ENCODE measurements at places on chromosomes 7 and 10.

- no peak for DNase-seq
Measured at GRCh38 chr7:146393346-146393745, 276.7 kb downstream of the CNTNAP2 start.

- no peak for DNase-seq
Measured at GRCh38 chr7:90933041-90933440, 331.2 kb upstream of the FZD1 start.

DNA sequence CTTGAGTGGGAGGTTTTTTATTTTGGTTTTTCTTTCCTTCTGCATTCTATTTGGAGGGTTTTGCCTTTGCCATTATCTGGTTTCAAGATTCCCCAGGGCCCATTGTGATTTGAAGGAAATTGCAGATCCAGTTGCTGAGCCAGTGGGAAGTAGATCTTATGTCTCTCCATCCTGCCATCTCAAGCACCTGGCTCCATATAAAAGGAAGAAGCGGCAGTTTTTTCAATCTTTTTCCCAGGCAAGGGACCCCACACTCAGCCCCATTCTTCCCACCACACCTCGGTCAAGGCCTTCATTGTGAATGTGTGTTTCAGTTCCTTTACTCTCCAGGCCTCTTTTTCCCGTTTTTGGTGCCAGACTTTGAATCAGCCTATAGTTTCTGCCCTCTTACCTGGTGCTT is 95.8 kb downstream of the MYO3A start:
- no peak for DNase-seq

DNA sequence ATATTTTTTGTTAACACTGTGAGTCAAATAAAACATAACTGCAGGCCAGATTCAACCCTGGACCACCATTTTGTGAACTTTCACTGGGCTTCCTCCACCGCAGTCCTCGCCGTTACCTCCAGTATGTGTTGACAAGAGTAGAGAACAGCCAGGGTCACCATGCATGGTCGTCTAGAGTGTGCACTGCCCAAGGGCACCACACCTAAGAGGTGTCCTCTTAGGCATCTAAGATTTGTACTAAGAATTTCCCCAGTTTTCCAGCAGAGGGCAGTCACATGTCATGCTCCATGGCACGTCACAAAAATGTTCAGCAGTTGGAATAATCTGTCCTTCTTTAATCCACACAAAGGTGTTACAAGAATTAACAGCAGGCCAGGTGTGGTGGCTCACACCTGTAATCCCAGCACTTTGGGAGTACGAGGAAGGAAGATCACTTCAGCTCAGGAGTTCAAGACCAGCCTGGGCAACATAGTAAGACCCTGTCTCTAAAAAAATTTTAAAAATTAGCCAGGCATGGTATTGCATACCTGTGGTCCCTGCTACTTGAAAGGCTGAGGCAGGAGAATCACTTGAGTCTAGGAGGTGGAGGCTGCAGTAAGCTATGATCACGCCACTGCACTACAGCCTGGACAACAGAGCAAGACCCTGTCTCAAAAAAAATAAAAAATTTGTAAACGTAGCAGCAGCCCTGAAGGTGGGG is 71.2 kb upstream of the FOXK1 start:
- peak; percentile 85 for DNase-seq

DNA sequence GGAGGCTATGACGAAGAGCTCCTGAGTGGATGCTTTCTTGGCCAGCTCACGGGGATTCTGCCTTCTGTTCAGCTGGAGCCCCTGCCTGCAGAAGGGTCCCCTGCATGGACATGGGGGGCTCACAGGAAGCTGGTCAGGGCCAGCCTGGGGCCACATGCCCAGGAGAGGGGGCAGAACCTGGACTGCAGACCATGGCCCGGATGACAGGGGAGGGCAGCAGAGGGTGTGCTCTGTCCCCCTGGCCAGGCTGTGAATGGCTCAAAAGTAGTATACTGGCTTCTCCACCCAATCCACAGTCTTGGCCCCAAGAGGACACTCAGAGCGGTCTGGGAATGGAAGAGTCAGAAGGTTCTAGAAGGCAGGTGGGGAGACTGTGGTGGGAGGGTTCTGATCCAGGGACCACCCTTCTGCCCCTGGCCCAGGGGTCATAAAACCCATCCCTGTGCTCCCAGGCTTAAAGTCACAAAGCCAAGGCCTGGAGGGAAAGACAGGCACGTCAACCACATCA is 40.3 kb downstream of the PPIF start:
- DNase-seq: no peak

DNA sequence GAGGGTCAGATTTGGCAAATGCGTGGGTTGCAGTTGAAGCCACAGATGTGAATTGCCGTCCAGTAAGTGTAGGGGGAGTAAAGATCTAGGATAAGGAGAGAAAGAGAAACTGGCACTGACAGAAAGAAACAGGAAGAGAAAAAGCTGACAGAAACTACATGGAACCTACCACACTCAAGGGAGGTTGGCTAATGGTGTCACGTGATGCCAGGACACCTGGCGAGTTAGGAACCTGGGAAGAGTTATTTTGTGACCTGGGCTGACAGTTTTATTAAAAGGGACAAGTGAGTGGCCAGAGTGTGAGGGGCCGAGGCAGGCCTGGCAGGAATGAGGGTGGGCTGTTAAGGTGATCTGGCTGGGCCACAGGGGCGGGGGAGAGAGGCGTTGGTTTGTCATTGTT is 188.7 kb downstream of the ADARB2 start:
- no peak for DNase-seq

- DNase-seq: no peak
Measured at GRCh38 chr10:128854963-128855362, 612.1 kb upstream of the MGMT start.

GRCh38 chr7:15829691-15830090 is 143.2 kb upstream of the MEOX2 start:
- no peak for DNase-seq

GRCh38 chr7:962401-963081 is 8.1 kb upstream of the ADAP1 start:
- DNase-seq: no peak

- DNase-seq: no peak
Measured at GRCh38 chr7:45582136-45582749, 8.1 kb downstream of the ADCY1 start.

GRCh38 chr7:51349820-51350545 is 33.4 kb upstream of the COBL start:
- DNase-seq: peak; percentile 41

DNA sequence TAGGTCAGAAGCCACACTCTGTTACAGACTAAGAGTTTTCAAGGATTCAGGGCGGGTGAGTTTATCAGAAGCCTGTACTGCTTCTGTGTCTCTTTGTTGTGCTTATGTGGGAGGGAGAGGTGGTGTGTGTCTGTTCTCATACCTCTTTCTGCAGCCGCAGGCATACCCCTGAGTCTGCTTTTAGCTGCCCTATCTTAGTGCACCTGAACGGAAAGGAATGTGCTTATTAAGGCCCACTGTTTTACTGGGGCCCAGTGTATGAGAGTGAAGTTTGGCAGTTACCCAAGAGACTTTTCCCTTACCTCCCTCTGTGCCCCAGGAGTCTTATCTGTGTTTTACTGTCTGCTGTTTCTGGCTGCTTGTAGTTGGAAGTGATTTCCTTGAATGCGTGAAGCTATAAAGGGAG is 104.3 kb downstream of the TYW1 start:
- no peak for DNase-seq

- no peak for DNase-seq
Measured at GRCh38 chr7:10268034-10268433, 705.6 kb upstream of the PHF14 start.

DNA sequence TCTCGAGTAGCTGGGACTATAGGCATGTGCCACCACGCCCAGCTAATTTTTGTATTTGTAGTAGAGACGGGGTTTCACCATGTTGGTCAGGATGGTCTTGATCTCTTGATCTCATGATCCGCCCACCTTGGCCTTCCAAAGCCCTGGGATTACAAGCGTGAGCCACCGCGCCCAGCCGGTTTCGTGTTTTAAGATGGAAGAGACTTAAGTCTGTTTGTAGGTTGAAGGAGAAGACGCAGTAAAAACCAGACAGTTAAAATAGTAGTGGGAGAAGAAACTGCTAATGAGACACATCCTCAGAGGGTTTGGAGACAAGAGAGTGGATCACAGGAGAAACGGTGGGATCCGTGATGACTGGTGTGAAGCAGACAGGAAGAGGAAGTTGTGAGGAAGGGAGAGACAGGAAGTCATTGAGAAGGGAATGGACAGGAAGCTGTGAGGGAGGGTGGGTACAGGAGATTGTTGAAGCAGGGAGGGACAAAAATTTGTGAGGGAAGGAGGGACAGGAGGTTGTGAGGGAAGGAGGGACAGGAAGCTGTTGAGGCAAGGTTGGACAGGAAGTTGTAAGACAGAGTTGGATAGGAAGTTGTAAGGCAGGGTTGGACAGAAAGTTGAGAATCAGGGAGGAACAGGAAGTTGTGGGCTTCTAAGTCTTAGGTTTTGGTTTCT is 115.5 kb downstream of the WDFY4 start:
- DNase-seq: no peak

DNA sequence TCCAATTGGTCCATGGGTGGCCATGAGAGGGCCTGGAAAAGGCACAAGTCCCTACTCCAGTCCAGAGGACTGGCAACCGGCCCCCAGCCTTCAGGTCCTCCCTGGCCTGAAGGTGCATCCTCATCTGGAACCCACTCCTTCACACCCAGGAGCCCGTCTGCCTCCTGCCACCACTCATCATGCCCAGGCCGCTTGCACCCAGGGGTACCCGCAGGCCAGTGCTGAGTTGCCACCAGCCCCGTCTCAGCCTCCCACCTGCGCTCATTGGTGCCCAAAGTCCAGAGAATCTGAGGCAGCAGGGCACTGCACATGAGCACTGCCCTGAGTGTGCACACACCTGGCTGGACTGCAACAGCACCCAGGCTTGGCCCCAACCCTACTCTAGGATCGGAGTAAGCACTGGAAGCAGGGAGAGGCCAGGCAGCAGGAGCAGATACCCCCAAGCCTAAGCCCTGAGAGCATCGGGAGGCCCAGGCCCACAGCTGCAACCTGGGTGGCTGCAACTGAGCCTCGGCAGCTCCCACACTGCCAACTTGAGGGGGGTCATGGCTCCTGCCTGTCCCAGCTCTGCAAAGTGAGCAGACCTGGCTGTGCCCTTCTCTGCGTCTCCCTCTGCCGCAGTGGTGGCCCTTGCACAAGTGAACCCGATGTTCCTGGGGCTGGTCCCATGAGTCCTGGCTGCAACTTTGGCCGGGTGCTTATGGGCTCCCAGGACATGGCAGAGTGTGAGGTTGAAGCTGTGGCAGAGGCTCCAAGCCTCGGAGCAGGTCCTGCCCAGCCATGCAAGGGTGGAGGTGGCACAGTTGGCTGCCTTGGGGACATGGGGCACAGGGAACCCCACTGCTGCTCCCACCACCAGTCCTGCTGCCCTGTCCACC is 44.3 kb downstream of the TCERG1L start:
- no peak for DNase-seq
